NCI-H446 treated with DMSO at 0.1 percent for 48 hours (cell line): ENCODE measurements at places on chromosomes 3 and 15.

DNA sequence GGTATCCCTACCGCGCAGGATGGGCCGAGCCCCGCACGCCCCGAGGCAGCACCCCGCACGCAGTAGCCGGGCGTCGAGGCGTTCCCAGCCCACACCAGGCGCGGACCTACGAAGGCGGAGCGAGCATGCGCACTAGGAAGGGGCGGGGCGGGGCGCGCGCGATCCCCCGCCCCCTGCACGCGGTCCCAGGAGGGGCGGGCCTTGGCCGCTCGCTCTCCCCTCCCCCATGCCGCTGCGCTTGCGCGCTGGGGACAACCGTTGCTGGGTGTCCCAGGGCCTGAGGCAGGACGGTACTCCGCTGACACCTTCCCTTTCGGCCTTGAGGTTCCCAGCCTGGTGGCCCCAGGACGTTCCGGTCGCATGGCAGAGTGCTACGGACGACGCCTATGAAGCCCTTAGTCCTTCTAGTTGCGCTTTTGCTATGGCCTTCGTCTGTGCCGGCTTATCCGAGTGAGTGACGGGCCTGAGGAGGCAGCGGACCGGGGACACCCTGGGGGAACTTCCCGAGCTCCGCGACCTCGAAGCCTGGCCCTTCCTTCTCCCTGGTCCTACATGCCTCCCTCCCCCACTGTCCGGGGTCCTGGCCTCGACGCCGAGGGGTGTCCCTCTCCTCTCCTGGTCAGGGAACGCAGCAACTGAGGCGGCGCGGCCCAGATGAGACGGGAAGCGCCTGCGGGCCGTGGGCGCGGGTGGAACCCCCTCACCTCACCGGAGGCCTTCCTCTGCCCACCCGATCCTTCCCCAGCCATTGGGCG is at the start of gene SPESP1:
Gene SPESP1, plus strand, starts transcription at position 258 of the 755 bp plus-strand sequence. Its CDS starts 129 bp downstream, at position 387.
- DNase-seq, result no peak

- DNase-seq, result no peak
Measured at GRCh38 chr3:48372862-48373435, 930 bp downstream of the FBXW12 start.

DNA sequence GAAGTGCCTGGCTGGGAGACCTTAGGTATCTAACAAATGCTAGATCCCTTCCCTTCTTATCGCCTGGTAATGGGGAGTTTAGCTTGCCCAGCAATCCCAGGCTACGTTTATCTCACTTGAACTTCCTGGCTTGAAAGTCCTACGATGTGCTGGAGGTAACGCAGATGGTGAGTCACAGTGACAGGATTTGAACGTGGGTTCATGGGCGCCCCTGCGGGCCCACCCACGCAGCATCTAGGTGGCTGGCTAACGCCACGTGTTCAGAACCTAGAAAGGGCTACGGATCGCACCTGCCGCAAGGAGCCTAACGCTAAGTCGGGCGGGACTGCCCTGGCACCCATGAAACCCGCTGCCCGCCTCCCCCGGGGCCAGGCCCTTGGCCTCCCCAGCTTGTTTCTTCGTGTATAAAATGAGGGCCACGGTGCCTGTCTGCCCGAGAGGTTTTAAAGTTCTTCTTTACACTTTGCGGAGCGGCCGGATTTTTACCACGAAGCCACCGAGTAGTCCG is 600 bp upstream of the USP3 start:
- DNase-seq, result no peak

DNA sequence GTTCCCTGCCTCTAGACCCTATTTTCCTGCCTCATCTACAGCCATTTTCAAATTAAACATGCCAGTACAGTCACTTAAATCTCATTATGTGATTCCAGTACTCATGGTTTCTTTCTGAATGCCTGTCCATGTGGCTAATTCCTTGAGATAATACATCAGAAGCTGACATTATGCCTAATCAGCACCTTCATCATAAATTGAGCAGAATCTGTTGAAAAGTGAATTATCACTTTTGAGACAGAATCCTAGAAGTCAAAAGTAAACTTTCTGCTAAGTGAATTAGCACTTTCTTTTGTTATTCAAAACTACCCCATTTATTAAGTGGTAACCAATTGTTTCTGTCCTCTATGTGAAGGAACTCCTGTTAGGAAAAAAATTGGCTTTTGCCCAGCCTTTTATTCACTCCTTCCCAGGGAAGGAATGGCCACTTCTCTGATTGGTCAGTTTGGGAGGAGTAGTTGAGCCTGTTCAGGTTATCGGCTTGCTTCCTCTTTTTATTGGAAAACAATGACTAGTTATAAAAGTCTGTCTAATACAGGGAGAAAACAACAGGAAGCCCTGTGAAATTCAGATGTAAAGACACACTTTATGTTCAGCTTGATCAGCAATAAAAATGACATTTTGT is 40.5 kb downstream of the OSTN start:
- DNase-seq, result no peak

GRCh38 chr15:42759093-42759492 is 22.2 kb upstream of the CDAN1 start:
- DNase-seq, result no peak

- DNase-seq, result peak; percentile 8
Measured at GRCh38 chr15:98800437-98801233, 152.3 kb downstream of the IGF1R start.

DNA sequence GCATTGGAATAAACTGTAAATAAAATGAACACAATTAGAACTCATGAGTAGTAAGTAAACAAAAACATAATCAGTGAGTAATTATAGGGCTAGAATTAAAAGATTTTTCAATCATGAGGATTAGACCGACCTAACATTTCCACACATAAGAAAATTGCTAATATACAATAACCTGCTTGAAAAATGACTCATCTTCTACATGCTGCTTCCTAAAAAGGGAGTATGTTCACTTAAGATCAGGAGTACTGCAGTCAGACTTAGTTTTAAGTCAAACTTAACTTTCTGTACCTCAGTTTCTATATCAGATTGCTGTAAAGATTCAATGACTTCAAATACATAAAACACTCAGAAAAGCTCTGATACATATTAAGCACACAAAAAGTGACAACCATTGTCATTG is 22.6 kb upstream of the NEK10 start:
- DNase-seq, result no peak
